Colonic mucosa (tissue), 4 donors: ENCODE measurements at places on chromosomes 4 and X.

GRCh38 chrX:118345045-118345463, 852 bp upstream of the WDR44 start:
- no peak for DNase-seq

DNA sequence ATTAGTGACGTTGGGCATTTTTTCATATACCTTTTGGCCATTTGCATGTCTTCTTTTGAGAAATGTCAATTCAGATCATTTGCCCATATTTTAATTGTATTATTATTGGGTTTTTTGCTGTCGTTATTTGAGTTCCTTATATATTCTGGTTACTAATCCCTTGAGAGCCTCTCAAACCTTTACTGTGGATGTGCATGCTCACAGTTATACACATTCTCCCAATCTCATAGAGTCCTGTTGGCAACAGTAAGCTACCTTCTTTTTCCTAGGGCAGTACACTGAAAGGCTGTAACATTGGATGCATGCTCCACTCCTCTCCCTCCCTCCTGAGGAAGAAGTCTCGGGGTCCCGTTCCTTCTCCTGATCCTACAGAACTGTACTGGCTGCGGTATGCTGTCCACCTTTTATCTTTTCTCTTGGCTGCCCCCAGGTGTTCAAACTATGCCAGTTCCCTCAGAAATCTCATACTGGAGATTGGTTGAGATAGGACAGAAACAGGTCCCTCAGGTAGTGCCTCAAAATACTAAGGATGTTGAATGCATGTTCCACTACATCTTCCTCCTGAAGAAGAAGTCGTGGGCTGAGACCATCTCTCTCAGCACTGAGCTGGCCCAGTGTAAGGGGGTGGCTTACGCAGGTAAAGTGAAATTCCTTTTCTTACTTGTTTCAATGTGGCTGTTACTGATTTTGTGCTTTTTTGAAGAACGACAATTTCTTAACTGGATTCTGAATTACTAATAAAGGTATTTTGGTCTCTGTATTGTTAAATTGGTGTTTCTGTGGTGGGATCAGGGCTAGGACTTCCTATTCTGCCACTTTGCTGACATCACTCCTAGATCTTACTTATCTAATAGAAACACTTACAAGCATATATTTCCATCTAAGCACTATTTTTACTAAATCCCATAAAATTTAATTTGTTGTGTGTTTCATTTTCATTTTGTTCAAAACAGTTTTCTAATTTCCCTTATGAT, 145.4 kb upstream of the HUWE1 start:
- peak; percentile 29 for DNase-seq

DNA sequence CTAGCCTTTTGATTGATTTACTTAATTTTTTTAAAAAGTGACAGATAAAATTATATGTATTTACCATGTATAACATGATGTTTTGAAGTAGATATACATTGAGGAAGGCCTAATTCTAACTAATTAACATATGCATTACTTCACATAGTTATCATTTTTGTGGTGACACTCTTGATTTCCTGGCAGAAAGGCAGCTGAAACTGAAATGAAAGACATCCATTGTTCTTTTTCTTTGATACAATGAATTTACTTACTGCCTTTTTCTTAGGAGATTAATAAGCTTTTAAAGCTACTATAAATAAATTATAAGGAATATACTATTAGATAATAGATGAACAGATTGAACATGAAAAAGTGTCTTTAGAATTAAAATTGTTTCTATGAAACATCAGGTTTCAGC, 26.7 kb downstream of the ANKRD50 start:
- DNase-seq, result no peak

GRCh38 chr4:105998171-105999063, 103.1 kb downstream of the NPNT start:
- peak; percentile 23 for DNase-seq

DNA sequence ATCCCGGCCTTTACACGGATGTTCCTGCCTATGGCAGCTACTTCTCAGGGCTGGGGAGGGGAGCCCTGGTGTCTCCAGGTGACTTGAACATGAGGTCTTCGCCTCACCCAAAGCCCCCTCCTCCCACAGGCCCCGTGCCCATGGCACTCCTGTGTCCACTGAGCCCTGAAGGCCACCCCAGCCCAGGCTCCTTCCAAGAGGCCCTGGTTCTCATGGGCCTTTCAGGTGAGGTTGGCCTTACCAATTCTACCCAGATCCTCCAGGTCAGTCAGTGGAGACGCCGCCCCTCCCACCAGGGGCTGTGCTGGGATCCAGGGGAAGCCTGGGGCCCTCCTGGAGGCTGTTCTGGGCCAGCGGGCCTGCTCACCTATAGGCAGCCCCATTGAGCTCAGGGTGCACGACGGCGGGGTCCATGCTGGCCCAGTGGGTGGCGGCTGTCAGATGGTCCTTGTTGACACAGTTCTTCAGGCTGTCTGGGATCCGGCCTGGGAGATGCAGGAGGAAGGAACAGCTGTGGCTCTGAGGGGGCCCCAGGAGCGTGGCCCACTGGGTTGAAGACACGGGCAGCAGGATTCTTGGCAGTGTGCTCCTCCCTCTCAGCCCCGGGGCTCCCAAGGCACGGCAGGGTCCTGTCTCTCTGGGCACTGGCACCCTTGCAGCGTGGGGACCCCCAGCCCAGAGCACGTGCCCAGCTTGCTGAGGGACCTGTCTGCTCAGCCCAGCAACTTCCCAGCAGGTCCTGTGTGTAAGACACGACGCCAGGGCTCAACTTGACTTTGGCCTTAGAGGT, 36.2 kb downstream of the CTBP1 start:
- DNase-seq, result no peak

DNA sequence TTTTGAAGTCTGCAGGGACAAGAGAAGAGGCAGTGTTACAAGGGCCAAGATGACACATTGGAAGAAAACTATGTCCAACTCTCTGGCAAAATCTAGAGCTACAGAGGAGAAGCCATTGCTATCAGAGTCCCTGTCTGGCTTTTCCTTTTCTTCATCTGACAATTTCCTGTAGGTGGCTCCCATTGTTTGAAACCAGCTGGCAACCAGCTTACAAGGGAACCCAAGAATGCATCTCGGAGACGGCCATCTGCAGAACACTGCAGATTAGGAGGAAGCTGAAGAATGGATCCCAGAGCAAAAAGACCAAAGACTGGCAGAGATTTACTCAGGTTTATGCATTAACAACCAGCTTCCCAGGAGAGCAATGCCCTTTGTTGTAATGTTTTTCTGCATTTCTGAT, 216.2 kb upstream of the CTSO start:
- no peak for DNase-seq

GRCh38 chrX:22249371-22249770, 23.3 kb upstream of the CBLL2 start:
- no peak for DNase-seq

DNA sequence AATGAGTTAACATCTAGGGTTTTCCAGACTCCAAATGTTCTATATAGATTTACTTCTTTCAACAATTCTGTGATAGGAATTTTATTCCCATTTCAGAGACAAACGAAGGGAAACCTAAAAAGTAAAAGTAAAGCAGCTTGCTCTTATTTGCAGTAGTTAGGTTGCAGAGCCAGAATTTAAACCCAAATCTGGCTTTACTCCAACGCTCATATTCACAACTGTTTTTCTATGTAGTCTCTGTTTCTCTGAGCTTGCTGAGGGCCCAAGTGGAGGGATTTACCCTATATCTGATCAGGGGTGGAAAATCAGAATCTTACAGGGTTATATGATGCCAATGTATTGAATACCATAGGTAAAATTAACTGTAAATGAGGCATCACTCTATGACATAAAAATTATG, 599.1 kb upstream of the GRIA3 start:
- DNase-seq, result no peak

- DNase-seq, result no peak
These were observed 14.3 kb downstream of the RCHY1 start for GRCh38 chr4:75499900-75500299.

GRCh38 chr4:153589703-153590595, 94.1 kb upstream of the TLR2 start:
- DNase-seq, result no peak

DNA sequence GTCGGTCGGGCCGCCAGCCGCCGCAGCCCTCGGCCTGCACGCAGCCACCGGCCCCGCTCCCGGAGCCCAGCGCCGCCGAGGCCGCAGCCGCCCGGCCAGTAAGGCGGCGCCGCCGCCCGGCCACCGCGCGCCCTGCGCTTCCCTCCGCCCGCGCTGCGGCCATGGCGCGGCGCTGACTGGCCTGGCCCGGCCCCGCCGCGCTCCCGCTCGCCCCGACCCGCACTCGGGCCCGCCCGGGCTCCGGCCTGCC, 213 bp downstream of the NFKB1 start:
- DNase-seq, result no peak

- DNase-seq, result no peak
These were observed 23.2 kb downstream of the IL15 start for GRCh38 chr4:141659539-141659938.

DNA sequence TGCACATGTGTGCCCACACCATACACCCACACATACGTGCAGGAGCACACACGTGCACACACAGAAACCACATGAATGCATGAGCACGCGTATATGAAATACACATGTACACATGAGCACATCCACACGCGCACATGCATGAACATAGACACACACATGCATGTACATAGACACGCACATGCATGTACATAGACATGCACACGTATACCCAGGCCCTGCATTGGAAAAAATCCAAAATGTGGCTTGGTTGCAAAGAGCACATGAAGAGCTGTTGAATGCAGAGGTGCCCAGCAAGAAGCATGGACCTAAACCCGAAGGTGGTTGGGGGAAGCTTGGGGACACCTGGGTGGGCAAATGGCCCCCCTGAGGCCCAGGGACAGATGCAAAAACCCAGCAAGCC, 18.5 kb downstream of the CD99 start:
- DNase-seq, result no peak

GRCh38 chrX:15930585-15930984, 76.0 kb upstream of the AP1S2 start:
- no peak for DNase-seq

DNA sequence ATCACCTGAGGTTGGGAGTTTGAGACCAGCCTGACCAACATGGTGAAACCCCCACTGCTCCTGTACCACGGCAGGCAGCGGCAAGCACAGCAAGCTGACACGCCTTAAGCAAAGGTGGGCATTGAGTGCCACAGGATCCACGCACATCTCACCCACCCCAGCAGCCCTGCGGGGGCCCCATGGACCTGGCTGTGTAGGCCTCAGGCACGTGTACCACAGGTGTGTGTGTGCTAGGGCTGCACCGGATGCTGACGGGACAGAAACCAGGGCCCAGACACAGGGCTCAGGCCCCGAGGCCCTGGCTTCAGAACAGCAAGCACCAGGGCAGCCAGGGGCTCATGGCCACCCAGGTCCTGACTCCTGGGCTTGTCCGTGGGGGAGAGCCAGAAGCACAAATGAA, 46.8 kb downstream of the GAK start:
- DNase-seq, result no peak

DNA sequence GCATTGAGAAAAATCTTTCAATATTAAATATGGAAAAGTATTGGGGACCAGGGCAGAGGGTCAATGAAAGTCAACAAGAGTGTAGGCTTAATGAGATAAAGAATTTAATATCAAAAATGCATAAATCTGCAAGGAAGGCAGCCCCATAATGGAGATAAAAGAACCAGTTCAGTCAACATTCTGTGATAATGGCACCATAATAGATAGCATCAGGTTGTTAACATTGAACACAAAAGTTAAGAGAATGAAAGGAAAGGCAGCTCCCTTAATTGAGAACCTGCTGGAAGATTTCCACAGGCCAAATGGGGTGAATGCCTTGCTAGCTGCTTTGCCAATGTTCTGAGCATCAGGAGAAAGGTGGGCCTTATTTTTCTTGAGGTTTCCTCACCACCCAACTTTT, 60.4 kb upstream of the TMEM33 start:
- DNase-seq, result no peak

DNA sequence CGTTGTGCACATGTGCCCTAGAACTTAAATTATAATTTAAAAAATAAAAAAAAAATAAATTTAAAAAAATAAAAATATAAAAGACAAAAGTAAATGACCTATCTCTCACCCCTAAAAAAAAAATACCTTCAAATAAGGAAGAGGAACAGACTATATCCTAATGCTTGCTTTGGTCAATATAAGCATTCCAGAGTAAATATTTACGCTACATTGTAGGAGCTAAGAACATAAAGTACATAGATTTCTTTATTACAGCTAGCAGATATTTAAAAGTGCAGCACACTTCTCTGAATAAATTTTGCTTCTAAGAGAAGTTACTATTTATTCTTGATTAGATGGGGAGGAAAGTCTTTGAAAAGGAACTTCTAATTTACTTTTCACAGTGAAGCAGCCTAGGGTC, 24.5 kb upstream of the UGT2B11 start:
- no peak for DNase-seq

DNA sequence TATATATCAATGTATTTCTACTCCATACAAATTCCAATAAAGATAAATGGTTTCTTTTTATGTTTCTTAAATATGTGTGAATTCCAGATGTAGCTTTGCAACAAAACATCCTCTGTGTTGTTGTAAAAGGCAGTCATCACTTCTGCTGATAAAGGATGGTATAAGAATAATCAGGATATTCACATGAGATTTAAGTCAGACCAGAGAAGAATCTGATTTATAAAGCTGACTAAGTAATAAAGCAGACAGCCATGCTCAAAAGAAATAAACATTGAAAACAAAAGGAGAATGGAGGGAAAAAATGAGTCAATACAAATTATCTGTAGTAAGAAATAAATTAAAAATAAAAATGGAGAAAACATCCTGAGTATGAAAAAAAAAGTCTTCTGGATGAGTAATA, 27.0 kb upstream of the SLC7A11 start:
- DNase-seq, result no peak

GRCh38 chr4:126957987-126958386, 674.8 kb upstream of the INTU start:
- no peak for DNase-seq

DNA sequence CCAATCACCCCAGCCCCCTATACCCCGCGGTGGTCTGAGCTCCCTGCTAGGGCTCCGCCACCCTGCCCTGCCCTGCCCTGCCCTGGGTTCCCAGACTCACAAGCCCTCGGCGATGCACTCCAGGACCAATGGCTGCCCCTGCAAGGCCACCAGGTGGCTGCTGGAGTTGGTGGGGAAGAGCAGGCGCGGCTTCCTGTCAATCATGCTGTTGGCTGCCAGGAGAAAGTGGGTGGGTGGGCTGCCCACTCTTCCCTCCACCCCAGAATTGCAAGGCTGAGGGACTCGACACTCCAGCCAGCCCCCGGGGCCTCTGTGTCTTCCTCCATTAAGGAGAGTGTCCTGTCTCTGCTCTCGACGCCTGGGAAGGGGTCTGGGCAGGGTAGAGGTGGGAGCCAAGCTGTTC, 15.7 kb downstream of the L1CAM start:
- DNase-seq, result no peak

- no peak for DNase-seq
These were observed 117.7 kb downstream of the ADAM29 start for GRCh38 chr4:175035905-175036304.

DNA sequence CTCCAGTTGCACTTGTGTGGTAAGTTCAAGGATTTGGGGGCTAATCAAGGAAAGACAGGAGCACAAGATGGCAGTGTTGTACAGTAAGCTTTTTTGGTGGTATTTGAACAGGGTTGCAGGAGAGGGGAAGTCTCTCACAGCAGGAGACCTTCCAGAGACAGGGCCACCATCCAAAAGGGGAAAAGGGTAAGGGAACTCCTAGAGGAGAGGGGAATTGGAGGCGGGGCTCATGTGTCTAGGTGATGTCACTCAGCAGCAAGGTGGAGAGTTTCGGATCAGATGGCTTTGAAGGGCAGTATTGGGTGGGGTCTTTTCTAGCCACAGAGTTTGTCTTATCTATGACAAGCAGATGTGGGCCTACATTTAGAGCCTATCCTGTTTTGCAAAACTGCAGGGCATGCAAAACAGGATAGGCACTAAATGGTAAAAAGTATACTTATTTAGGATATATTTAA, 13.4 kb upstream of the RNF175 start:
- DNase-seq, result no peak

GRCh38 chrX:37646254-37646653, 39.3 kb upstream of the XK start:
- DNase-seq, result no peak
